Ascending aorta (tissue), 2 donors: ENCODE measurements at places on chromosomes 3 and 15. TPM values are rescaled to one million over a fixed set of nuclear protein-coding genes. Genes with fewer than 3 reads are reported as not detected.

The ZKSCAN7 gene
- total RNA-seq, result not detected

GRCh38 chr3:33016846-33017405 is 65.5 kb downstream of the CCR4 start:
- no peak for DNase-seq

- no peak for DNase-seq
Measured at GRCh38 chr3:72144773-72145505, 360.0 kb upstream of the PROK2 start.

The MON1A gene
- total RNA-seq, result 13.0 TPM

- DNase-seq, result peak; percentile 83
Measured at GRCh38 chr3:36944641-36945270, at the start of gene TRANK1. TSS of gene TRANK1 (minus strand) at chr3:36945054. CDS start at chr3:36944809, 245 bp downstream.

- DNase-seq, result no peak
Measured at GRCh38 chr3:49717959-49718857, 1.3 kb downstream of the AMIGO3 start.

- no peak for DNase-seq
Measured at GRCh38 chr15:22839046-22839695, 705 bp downstream of the NIPA2 start.

GRCh38 chr3:108489776-108490175 is 20.6 kb downstream of the MYH15 start:
- no peak for DNase-seq

GRCh38 chr15:28051955-28052633 is 47.0 kb downstream of the OCA2 start:
- no peak for DNase-seq

DNA sequence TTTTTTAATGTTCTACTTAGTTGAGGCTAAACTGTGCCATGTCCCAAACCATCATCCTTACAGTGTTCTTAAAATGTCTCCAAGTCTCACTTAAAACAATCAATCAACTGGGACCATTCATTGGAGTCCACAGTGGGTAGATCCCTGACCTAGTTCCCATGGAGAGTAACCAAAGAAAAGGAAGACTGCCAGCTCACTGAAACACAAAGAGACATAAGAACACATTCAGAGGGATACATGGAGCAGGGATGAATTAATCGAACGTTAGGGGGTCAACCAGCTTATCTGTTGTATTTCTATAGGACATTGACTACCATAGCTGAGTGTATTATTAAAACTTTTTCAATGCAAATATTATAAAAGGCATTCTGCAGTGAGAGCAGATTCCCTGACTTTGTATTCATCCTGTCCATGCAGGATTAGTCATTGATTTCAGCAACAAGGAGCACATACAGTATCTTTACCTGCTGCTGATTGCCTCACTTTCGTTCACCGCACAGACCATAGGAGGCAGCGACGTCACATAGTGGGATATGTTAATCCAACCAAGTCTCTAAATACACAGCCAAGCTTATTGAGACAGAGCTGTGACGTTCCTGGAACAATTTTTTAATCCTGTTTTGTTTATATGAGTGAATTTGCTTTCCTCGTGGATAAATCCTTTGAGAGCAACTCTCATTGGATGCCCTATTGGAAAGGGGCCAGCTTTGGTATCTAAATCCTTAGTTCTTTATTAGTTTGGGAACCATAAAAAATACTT is 364.9 kb upstream of the RBMS3 start:
- DNase-seq, result no peak

The P3H2 gene
- 15.6 TPM for total RNA-seq

The DNASE1L3 gene
- total RNA-seq, result 10.0 TPM

The LRRC31 gene
- total RNA-seq, result not detected

The TMEM212 gene
- not detected for total RNA-seq

- DNase-seq, result no peak
Measured at GRCh38 chr3:194982472-194982871, 288.5 kb downstream of the XXYLT1 start.

The GOLGA8T gene
- total RNA-seq, result 1.4 TPM

The PPM1L gene
- 20.3 TPM for total RNA-seq
